ENCODE measurements at places on chromosomes 3 and 15.
A peak's percentile ranks its signal among the peaks of the same experiment; 100 is the strongest.

DNA sequence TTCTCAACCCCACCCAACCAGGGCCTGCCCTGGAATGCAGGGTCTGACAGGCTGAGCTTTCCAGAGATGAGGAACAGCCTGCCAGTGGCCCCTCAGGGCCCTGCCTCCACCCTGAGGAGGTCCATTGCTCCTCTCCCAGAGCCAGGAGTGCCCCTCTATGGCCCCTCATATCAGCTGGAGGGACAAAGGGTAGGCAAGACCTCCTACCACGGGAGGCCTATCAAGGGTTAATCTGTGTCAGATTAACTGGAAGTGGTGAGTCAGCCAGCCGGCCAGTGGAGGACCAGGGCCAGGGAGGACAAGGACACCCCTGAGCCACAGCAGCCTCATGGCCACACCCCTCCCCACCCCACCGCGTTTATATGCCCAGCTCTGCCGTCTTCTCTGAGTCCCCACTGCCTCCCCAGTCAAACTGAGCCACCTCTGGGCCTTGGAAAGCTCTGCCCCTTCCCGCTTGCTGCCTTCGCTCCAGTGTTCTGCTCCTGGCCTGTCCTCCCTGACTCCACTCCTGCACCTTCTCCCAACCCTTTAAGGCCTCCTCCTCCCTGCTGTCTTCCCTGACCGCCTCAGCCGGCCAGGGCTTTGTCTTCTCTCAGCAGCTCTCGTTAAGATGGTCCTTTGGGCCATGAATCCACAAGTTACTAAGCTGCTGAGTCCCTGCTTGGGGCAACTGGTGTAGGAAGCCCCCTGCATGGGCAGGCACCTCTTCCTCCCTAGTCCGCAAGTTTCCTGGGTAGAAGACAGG lies 6.5 kb downstream of the CCDC33 start:
- DNase-seq = no peak

DNA sequence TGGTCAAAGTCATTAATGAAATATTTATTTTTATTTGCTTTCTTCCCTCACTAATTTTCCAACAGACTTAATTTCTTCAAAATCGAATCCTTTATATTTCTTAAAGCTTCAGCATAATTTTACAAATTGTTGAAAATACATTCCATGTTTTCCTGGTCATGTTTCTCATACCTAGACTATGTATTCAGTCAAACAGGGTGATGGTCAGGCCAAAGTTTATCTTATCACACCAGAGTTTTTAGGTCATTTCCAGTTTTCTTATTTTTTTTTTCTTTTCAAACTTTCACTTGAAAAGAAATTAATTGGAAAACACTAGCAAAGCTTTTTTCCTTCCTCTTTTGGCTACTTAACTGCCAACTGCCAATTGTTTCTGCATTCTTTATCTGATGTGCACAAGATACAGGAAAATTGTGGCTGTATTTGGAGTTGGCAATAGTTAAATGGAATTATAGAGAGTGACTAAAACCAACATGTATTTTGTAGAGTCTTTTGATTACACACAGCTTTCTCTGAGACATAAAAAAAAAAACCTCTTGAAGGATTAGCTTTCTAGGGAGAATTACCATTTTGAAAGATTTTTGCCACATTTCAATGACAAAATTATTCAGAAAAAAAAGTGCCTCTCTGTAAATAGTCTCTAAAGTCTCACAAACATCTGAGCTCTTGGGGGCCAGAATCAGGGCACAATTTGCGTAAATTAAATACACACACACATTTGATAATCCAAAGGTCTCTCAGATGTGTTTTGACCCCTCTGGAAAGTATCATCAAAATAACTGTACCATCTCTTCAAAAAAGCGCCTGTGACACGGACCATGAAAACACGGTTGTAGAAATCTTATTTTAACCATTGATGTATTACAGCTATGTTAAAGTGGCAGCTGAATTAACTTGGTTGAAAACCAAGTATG lies 603.2 kb upstream of the KCNMB2 start:
- DNase-seq = no peak

GRCh38 chr15:51623386-51623938 lies 891 bp upstream of the DMXL2 start:
- no peak for DNase-seq

DNA sequence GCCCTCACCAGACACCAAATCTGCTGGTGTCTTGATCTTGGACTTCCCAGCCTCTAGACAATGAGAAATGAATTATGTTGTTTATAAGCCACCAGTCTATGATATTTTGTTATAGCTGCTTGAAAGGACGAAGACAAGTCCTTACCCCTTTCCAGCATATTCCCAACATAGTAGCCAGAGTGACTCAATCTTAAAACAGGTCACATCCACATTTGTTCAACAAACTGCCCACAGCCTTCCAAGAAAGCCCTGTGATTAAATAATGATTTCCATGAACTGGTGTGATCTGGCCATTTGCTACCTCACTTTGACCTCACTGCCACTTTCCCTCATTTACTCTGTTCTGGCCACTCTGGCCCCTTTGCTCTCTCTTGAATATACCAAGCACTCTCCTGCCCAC lies 193.7 kb upstream of the CFAP20DC start:
- DNase-seq = no peak

DNA sequence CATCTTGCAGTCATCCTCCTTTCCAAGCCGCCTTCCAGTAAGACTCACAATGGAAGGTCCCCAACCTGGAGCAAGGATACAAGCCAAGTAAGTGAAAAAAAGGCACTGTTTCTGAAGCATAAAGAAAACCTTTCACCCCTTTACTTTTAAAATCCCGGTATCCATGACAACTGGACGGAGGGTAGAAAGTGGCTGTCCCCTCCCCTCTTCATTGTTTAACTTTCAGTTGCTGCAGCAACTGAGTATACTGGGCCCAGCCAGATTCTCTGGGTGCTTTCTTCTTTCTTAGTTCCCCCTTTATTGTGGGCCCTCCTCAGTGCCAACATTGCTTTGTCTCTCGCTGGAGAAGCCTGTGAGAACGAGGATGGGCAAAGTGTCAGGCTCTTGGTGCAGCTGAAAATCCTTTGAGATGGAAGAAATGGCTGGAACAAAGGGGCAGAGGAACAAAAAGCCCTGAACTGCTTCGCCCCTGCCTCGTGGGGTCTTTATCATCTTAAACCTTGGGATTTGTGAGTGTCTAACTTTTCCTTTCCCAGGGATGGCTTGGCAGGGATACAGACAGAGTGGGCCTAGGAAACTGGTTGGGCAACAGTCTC lies 224.0 kb upstream of the RGMA start:
- no peak for DNase-seq

- no peak for DNase-seq
Observed at GRCh38 chr3:141360888-141361598, 7.3 kb upstream of the ZBTB38 start.

- peak; percentile 35 for DNase-seq
Observed at GRCh38 chr15:42070976-42071350, 23.4 kb downstream of the PLA2G4D start.

GRCh38 chr3:48661501-48662144 lies 1.1 kb downstream of the CELSR3 start:
- DNase-seq = peak; percentile 96

GRCh38 chr3:174973465-174973864 lies 114.3 kb downstream of the NAALADL2 start:
- DNase-seq = no peak

DNA sequence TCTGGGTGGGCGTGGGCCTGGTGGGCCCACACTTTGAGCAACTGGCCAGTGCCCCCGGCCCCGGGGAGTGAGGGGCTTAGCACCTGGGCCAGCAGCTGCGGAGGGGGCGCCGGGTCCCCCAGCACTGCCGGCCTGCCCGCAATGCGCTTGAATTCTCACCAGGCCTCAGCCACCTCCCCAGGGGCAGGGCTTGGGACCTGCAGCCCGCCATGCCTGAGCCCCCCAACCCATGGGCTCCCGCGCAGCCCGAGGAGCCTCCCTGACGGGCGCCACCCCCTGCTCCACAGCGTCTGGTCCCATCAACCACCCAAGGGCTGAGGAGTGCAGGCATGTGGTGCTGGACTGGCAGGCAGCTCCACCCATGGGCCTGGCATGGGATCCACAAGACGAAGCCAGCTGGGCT lies 484.3 kb downstream of the UNC13C start:
- no peak for DNase-seq

DNA sequence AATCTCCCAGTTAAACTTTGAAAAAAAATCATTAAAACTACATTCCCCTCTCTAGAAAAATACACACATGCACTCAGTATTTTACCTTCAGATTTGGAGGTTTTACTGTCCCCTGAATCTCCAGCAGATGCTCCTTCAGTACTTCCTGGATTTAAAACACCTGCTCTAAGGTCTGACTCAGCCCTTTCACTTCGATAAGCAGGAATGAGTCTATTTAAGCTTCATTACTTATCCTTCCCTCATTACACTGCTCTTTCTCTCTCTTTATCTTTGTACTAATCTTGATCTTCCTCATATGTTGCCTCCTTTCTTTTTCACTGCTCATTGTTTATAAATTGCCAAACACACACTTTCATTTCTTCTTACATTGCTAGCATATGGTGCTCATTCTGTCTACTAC lies 443.9 kb downstream of the DIPK2A start:
- DNase-seq = no peak

DNA sequence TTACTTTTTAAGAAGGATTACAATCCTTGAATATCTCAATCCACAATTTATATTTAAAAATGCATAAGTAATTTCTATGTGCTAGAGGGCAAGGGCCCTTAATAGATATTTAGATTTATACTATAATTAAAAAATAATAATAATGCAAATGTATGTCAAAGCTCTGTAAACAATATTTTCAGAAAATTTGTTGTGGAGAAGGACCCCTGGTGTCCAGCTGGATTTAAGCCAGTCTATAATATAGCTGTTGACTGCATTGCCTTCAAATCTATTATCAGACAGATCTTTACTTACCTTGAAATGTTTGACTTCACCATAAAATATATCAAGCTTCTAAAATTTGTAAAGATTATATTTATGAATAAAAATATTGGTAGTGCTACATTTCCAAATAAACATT lies 65.6 kb downstream of the ZBTB20 start:
- no peak for DNase-seq

GRCh38 chr3:126125781-126126251 lies 41.9 kb upstream of the SLC41A3 start:
- DNase-seq = peak; percentile 29

DNA sequence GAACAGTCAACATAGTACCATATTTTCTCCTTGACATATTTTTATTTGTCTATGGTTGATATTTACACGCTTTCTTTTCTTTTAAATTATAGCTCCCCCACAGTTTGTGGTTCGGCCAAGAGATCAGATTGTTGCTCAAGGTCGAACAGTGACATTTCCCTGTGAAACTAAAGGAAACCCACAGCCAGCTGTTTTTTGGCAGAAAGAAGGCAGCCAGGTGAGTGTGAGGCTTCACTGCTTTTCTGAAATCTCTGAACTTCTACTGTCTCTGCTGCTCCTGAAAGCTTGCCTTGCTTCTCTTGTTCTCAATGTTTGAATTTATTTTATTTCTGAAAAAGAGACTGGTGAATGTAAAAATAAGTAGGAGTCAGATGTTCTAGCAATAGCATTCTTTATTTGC lies 506.3 kb downstream of the ROBO2 start:
- no peak for DNase-seq

GRCh38 chr15:90660195-90660998 lies 56.7 kb upstream of the BLM start:
- DNase-seq = peak; percentile 84

- DNase-seq = peak; percentile 32
Observed at GRCh38 chr15:101018450-101018849, 99.3 kb downstream of the LRRK1 start.

- DNase-seq = no peak
Observed at GRCh38 chr15:90790561-90790960, 73.4 kb downstream of the BLM start.

GRCh38 chr15:58212909-58213526 lies 74.8 kb downstream of the AQP9 start:
- no peak for DNase-seq

- DNase-seq = no peak
Observed at GRCh38 chr15:46713045-46713444, 1004.3 kb upstream of the SEMA6D start.

- DNase-seq = no peak
Observed at GRCh38 chr3:37813403-37813802, 48.3 kb upstream of the CTDSPL start.

- DNase-seq = no peak
Observed at GRCh38 chr3:130258532-130258952, 86.9 kb upstream of the COL6A5 start.

GRCh38 chr3:23377928-23378672 lies 175.0 kb downstream of the UBE2E2 start:
- DNase-seq = no peak

- DNase-seq = no peak
Observed at GRCh38 chr3:7382293-7383010, 521.5 kb downstream of the GRM7 start.

- no peak for DNase-seq
Observed at GRCh38 chr3:17733768-17734167, 8.7 kb downstream of the TBC1D5 start.

- no peak for DNase-seq
Observed at GRCh38 chr15:88828791-88829190, 25.6 kb downstream of the ACAN start.

DNA sequence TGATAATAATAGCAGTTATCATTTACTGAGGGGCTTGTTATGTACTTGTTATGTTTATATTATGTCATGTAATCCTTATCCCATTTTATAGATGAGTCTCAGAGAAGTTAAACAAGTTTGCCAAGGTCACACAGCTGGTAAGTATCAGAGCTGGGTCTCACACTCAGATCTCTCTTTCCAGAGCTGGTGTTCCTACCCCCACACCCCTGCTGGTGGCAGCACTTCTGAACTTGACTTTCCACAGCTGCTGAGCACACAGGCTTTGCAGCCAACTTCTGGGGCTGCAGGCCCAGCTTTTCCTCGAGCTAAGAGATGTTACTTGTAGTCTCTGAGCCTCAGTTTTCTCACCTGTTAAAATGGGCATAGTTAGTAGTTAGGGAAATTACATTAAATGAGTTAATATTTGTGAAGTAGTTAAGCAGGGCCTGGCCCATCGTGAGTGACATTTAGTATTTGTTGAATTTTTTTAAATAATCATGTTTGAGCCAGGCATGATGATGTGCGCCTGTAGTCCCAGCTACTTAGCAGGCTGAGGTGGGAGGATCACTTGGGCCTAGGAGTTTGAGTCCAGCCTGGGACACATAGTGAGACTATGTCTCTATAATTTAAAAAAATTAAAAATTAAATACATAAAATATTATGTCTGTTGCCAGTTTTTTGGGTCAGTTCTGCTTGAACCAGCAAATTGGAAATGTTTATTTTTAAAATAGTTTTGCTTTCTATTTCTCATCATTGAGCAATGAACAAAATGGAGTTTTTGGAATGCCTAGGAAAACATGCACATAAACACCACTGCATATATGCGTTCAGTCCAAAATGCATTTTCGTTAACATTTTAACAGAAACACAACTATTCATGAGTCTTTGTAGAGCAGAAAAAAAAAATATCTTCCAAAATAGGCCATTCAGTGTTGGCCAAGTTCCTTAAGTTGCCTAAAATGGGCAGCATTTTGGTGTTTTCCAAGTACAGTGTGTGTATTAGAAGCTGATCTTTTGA lies 87.3 kb downstream of the SMAD6 start:
- no peak for DNase-seq

GRCh38 chr15:49288391-49288790 lies 118.3 kb downstream of the GALK2 start:
- no peak for DNase-seq

GRCh38 chr15:60396560-60396957 lies 1.2 kb downstream of the ANXA2 start:
- DNase-seq = no peak

All from activated CD8-positive, alpha-beta memory T cell treated with anti-CD3 and anti-CD28 coated beads, Interleukin-2, amount 50 U/mL, for 48 hours (primary cell).